Neuronal stem cell (in vitro differentiated cells): ENCODE measurements at places on chromosomes 5 and 9.

DNA sequence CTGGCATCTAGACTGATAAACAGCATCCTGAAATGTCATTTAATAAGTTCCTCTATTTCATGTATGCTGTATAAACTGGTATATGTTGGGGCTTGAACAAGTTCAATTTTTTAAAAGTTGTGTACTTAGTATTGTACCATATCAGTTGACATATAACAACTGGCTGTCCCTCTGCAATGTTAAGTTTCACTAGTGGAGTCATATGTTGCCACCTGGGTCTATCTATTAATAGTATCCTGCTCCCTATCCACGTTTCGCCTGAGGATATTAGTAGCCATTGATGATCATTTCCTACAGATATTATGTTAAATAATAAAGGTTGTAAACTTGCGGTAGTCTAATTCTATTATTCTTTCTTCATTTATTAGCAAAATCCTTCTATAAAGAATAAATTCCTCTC, 177.6 kb downstream of the RFX3 start:
- DNase-seq: no peak

DNA sequence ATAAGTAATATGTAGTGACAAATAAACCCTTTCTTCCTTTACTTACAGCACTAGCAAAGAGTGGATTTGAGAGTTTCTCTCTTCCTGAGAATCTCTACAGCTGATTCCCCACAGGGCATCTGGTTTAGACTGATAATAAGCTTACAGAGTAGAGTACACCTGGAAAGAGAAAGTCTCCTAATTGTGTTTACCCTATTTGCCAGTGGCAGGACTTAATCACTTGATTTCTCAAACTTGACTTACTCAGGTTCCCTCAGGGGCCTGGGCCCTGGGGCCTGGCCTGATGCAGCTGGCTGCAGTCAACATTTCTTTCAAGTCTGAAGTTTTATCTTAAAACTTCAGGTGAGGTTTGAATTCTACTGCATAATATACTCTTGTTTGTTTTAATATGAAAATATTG, 38.0 kb upstream of the UBTD2 start:
- no peak for DNase-seq

GRCh38 chr9:103902263-103902662, 191.8 kb upstream of the SMC2 start:
- no peak for DNase-seq

DNA sequence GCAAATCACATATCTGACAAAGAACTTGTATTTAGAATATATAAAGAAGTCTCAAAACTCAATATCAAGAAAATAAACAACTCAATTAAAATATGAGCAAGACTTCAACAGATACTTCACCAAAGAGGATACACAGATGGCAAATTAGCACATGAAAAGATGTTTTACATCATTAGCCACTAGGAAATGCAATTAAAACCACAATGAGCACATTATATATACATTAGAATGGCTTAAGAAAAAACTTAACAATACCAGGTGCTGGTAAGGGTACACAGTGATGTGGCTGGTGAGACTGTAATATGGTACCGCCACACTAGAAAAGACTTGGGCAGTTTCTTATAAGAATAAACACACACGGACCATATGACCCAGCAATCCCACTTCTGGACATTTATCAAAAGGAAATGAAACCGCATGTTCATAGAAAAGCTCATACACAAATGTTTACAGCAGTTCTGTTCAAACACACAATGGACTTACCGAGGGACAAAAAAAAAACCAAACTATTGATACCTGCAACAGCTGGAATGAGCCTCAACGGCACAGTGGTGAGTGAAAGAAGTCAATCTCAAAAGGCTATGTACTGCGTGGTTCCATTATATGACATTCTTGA, 27.6 kb downstream of the SEMA4D start:
- no peak for DNase-seq

GRCh38 chr5:136382071-136382470, 16.7 kb upstream of the TRPC7 start:
- no peak for DNase-seq

- no peak for DNase-seq
Measured at GRCh38 chr5:31523041-31523440, 8.9 kb downstream of the DROSHA start.

- no peak for DNase-seq
Measured at GRCh38 chr5:126552614-126553013, 42.4 kb downstream of the ALDH7A1 start.

DNA sequence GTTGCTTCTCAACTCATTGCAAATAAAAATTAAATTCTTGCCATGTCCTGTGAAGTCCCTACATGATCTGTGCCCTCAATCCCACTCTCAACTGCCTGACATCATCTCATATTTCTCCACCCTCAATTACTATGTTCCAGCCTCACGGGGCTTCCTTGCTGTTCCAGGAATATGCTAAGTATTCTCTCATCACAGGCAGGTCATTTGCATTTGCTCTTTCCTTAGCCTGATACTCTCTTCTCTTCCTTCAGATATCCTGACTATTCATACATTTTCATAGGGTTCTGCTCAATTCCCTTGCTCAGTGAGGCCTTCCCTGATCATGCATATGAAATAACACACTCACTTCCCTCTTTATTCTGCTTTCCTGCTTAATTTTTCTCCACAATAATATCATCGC, 135.1 kb upstream of the DAB2 start:
- DNase-seq: no peak

DNA sequence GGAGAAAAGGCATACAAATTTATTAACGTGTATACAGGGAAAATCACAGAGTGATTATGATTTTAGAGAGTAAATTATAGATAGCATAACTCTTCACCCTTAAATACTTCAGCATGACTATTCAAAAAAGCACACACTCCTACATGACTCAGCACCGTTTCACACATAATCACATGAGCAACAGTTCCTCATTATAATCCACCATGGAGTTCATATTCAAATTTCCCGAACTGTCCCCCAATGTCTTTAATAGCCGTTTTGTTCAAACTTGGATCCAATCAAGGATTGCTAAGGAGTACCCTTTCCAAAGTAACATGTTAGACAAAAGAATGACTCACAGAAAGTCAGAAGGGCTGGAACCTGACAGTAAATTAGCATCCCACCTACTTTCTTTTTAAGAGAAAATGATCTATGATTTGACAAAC, 32.1 kb downstream of the RAPGEF1 start:
- no peak for DNase-seq

- no peak for DNase-seq
Measured at GRCh38 chr5:127210042-127210441, 80.6 kb upstream of the MEGF10 start.

DNA sequence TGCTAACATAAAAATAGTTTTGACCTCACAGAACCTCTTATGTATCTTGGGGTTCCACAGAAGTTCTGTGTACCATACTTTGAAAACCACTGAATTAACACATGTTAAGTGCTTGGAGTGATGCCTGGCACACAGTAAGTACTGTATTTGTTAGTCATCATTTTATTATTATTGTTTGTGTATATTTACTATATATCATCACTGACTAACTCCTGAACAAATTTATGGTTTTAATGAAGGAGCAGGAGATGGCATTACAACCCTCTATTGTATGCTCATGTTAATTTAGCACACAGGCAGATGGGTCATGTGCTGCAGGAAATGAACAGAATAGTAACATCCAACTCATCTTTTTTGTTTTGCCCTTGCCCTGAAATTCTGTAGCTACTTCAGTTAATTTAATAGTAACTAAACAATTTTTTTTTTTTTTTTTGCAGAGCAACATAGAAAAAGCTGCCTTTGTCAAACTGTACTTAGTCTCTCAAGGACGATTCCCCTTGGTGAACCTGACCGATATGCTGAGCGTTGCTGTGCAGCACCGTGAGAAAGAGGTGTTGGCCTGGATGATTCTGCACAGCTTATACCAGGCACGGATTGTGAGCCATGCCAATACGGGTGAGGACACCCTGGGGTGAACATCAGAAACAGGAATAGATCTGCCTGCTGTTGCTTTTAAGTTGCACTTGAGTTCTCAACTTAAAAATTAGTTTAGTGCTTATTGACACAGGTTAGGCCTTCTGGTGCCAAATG, 45.4 kb downstream of the HACD4 start:
- no peak for DNase-seq

GRCh38 chr5:129244478-129244877, 149.9 kb downstream of the ISOC1 start:
- no peak for DNase-seq

DNA sequence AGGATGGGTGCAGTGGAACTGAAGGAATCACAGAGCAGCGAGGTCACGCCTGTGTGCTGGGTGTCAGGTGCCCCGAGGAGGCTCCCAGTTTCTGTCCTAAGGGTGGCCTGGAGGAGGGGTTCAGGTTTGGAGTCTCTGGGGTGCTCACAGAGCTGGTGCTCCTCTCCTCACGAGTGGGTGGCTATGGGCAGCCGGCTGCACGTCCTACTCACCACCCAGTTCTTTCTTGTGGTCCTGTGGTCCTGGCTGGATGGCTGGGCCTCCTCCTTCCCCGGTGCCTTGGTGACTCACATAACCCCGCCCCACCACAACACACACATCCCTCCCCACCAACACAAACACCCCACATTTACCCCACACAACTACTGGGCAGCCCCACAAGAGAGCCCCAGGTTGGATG, 9.9 kb upstream of the PTGS1 start:
- no peak for DNase-seq

DNA sequence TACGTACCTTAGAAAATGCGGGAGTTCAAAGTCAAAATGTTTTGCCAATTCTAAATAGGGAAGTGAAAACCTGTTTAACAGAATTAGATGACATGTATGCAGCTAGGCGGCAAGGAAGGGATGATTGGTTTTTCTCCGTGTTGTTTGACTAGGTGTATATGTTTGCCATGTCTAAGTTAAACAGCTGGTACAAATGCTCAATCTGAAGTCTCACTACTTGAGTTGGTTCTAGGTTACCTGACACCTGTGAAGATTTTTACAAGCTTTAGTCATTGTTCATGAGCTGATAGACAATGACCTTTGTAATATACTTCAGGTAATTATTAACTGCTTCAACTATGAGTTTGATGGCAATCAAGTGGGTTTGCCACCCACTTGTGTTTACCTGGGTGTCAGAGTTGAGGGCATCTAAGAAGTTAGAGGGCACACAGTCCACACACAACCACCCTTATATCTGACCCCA, 74.3 kb downstream of the SLC44A1 start:
- no peak for DNase-seq

DNA sequence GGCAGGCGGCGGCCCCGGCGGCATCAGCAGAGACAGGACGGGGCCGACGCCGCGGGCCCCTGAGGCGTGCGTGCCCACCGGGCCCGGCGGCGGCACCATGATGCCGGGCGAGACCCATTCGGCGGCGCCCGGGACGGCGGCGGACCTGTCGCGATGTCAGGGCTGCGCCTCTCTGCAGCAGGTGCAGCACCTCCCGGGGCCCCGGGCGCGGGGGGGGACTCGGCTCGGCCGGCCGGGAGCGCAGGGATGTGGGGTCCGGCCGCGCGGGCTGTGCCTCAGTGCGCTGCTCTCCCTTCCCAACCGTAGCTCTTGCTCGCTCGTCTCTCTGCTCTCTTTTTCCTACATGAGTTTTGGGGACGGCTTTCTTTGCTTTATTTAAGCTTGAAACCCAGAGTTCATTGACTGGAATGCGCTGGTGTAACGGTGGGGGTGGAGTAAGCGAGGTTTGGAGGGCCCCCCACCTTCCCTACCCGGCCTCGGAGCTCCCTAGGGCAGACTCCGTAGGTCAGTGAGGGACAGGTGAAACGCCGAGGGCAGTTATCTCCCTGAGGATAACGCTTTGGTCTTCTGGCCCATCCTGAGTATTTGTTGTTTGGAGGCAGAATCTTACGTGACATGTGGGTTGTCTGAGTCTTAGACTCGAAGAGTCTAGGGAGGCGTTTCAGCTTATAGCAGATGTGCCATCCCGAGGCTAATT, 490 bp downstream of the ICE1 start:
- no peak for DNase-seq

DNA sequence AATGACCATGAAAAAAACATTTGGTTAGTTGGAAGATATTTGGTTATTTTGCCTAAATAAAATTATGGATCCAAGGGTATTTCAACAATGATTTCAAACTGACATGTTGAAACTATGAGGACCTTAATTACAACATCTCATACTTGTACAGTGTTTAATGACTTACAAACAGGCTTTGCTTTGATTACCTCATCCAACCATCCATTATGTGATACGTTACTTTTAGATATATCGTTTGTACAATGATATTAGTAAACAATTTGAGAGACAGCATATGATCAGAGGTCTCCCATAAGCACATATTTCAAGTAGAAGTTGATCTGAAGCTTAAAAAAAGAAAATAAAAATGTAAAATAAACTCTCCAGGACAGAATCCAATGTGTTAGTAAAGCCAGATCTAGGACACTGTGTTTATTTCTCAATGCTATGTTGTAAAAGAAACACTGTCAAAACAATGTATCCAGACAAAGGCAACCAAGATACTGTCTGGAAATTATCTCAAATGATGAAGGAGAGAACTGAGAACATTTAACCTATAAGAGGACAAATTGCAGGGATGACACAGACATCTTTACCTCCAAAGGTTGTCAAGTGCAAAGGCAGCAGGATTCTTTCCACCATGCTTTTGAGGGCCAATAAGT, 116.0 kb upstream of the TARS1 start:
- DNase-seq: no peak

DNA sequence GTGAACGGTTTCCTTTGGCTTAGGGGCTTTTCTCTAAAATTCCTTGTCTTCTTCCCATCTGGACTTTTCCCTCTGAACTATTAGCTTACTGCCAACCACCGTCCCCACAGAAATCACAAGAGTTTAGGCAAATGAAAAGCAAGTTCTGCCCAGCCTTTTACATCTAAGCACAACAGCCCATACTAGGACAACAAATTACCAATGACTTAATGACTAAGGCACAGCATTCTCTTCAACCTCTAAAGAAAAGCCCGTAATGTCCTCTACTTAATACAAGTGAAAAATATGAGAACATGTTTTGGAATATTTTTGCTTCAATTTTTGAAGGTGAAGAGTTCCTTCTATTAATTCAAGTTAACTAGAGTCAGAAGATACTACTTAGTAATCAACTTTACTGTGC, 1.2 kb downstream of the ZBTB5 start:
- DNase-seq: no peak

DNA sequence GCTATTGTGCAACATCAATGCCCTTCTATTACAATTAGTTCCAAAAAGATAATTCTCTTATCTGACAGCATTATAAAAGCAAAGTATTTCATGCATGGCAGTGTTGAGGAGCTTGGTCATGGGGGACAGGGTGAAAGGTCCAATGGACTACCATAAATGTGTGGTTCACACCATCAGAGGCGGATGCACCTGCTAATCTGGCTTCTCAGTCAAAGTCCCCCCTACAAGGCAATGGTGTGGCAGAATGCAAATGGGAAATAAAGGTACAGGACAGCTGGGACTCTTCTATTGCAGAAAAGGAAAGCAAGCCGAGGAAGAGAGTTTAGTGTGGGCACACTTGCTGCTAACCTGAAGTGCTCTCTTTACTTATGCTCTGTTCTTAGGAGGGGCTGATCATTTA, 369.1 kb downstream of the NDUFS4 start:
- no peak for DNase-seq

GRCh38 chr5:179886190-179886911, 21.3 kb downstream of the TBC1D9B start:
- no peak for DNase-seq

DNA sequence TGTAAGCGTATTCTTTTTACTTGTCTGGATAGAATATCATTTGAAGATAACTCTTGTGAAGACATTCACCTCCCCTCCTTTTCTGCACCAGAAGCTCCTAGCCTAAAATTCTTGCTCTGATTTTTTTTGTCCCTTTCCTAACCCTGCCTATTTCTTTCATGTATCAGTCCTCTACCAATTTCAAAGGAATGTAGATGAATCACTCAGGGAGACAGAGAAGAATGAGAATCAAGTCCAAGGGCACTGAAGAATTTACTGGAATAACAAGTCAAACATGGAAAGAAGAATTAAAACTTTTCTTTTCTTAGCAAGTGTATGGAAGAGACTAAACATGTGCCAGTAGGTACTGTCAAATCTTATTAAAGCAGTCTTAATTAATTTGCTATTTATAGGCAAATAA, 618.7 kb downstream of the DNAH5 start:
- DNase-seq: no peak
